ENCODE measurements at places on chromosomes 6 and 20.
A peak's percentile ranks its signal among the peaks of the same experiment; 100 is the strongest.

- DNase-seq = no peak
Measured at GRCh38 chr6:157229713-157230112, 93.6 kb downstream of the TMEM242 start.

DNA sequence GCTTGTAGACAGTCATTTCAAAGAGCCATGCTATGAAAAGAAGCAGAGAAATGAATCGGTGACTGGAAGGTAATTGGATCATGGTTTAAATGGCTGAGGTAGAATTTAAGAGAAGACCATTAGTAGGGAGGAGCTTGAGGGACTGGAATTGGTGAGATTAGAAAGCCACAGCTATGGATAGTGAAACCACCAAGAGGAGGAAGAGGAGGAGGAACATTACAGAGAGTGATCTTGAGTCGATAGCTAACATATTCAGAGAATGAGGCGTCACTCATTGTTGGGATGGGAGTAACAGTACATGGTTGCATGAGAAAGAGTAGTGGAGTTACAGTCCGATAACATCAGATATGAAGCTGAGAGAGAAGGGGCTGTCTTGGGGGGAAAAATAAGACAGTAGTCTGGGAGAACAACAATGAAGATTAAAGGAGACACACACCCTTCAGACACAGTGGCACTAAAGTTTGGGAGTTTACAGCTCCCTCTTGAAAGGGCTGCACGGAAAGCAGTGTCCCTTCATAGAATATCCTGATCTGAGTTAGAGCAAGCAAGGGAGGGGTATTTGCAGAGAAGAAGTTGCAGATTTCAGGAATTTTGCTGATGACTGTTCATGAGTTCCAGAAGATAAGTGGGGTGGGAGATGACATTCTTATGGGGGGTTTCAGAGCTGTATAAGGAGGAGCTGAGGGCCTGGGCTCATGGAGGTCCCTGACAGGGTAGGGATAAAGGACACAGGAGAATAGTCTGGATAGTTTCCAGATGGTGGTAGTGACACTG is 15.1 kb upstream of the LAMP5 start:
- DNase-seq = no peak

GRCh38 chr20:41734506-41734945 is 116.3 kb upstream of the CHD6 start:
- DNase-seq = peak; percentile 10

DNA sequence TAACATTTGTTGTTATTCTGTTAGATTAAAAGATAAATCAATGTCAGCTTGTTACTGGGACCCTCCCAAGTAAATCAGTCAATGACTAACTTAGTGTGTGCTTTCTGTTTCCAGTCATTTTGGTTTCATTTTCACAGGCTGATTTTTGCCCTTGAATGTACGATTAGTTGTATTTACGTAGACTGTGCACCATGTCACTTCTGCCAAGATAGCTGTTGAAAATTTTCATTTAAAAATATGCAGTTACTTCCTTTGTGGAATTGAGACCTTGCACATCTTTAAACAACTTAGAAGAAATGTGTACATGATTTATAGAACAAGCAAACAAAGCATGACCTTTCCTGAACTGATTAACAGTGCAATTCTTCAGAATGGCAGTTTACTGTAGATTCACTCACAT is 944.8 kb upstream of the CITED2 start:
- DNase-seq = no peak

- DNase-seq = no peak
Measured at GRCh38 chr6:313917-314316, 21.6 kb downstream of the DUSP22 start.

GRCh38 chr6:107612762-107613415 is 123.0 kb downstream of the SOBP start:
- no peak for DNase-seq

DNA sequence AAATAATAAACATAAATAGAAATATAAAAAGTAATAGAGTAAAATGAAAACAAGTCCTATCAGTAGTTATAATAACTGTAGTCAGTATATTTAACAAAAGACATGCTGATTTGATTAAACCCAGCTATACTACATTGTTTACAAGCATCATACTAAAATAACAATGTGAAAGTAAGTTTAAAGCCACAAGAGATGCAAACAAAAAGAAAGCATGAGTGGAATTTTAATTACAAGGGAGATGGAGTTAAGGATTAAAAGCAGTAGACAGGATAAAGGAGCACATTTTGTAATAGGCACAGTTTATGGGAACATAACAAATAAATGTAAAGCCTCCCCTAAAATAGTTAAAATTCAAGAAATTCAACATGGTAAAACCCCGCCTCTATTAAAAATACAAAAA is 41.5 kb downstream of the SENP6 start:
- DNase-seq = no peak

GRCh38 chr20:48747840-48748414 is 79.9 kb downstream of the PREX1 start:
- DNase-seq = no peak

- no peak for DNase-seq
Measured at GRCh38 chr6:44564906-44565524, 177.5 kb downstream of the CDC5L start.

GRCh38 chr6:121506761-121507754 is 71.6 kb downstream of the GJA1 start:
- no peak for DNase-seq

GRCh38 chr6:38799529-38800184 is 84.5 kb downstream of the DNAH8 start:
- no peak for DNase-seq

DNA sequence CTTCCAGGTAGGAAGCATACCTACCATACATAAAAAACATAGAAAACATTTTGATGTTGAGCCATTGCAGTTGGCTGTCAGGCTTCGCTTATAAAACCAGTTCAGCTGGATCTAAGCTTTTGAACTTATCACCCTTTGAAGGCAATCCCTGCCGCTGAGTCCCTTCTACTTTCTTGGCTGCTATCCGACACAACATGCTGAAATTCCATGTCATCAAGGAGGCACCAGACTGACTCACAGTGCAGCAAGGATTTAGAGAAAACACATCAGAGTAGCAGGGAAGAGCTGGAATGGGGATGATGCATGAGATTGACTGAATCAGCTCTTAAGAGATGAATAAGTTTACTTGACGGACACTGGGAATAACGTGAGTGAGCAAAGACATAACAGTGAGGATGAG is 135.0 kb upstream of the MAN1A1 start:
- DNase-seq = no peak

DNA sequence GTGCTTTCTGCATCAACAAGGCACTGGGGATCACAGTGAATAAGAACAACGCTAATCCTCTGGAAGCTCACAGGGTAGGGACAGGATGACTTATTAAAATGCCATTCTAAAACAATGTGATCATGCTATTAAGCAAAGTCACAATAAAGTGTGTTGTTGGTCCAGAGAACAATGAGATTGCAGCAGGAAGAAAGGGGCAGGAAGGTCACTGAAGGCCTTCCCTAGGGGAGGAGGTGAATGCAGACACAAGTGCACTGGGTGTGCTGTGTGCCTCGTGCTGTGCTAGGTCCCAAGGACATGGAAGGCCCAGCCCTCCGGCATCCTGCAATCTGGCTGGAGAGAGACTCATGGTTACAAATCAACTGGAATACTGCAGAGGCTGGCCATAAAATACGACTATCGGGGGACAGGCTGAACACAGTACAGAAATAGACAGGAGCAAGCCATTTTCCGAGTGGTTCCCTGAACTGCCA is 55.7 kb downstream of the LYRM4 start:
- DNase-seq = no peak

- no peak for DNase-seq
Measured at GRCh38 chr6:38775870-38776269, 60.8 kb downstream of the DNAH8 start.

GRCh38 chr6:42293386-42293977 is 75.8 kb upstream of the MRPS10 start:
- DNase-seq = no peak

DNA sequence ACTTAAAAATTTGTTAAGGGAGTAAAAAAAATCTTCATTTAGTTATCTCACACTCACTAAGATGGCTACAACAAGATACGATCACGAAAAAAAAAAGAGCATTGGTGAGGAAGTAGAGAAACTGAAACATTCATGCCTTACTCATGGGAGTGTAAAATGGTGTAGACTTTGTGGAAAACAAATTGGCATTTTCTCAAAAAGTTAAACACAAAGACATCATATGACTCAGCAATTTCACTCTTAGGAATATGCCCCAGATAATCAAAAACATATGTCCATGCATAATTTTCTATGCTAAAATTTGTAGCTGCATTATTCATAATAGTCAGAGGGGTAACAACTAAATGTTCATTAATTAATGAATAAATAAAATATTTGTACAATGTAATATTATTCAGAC is 120.9 kb upstream of the IRAK1BP1 start:
- no peak for DNase-seq

DNA sequence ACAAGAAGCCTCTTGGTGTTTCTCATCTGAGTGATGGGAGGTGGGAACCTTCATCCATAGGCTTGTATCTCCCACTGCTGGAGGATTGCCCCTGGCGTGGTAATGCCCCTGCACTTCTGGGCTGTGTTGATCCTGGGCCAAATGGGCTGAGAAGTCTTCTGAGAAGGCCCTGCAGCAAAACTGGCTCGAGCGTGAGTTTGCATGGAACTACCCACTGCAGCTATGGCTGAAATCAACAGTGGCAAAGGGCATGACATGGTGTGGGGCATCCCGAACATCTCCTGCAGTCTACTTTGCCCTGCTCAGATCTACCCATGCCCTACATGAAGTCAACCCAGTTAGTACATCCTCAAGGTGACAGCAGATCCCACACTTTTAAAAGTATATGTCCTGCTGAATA is 130.6 kb downstream of the NRN1 start:
- no peak for DNase-seq

DNA sequence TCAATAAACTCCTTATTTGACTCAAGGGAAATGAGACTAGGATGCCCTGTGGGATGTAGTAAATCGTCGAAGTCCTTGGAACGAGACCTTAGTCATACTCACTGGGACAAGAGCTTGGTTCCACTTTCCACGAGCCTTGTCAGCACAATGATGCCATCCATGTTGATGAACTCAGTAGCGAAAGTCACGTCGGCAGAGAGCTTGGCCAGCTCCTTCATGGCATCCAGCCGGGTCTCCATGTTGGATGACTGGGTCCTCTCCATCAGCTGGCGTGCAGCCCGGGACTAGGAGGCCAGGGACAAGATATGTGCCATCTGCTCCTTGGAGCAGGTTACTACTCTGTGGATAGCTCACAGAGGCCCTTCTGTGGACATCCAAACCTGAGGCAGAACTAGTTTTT is 17.5 kb downstream of the ELMO2 start:
- DNase-seq = no peak

DNA sequence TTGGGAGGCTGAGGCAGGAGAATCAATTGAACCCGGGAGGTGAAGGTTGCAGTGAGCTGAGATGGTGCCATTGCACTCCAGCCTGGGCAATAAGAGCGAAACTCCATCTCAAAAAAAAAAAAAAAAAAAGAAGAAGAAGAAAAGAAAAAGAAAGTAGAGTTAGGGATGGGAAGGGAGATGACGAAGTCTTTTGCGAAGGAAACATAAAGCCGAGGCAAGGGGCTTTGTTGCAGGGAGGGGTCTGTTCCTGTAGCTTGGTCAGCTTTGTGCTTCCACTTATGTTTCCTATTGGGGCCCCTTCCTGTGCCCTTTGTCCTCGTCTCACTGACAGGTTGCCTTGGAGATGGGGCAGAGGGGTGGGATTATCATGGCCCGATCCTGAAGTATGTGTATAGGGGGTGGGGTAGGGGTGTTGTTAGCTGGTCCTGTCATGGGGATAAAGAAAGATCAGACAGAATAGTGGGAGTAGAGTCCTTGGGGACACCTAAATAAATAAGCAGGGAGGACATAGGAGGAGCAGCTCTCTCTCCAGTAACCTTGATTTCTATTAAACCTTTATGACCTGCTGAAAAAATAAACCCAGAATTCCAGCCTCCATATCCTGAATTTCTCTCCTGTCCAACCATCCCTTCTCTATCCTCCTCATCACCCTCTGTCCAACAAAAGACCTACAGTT is 1.1 kb upstream of the CLIC1 start:
- no peak for DNase-seq

GRCh38 chr6:73983367-73983766 is 287.4 kb downstream of the CD109 start:
- DNase-seq = no peak

GRCh38 chr6:53446151-53446550 is 97.4 kb upstream of the ELOVL5 start:
- DNase-seq = no peak

- DNase-seq = no peak
Measured at GRCh38 chr6:900716-901605, 208.0 kb upstream of the EXOC2 start.

DNA sequence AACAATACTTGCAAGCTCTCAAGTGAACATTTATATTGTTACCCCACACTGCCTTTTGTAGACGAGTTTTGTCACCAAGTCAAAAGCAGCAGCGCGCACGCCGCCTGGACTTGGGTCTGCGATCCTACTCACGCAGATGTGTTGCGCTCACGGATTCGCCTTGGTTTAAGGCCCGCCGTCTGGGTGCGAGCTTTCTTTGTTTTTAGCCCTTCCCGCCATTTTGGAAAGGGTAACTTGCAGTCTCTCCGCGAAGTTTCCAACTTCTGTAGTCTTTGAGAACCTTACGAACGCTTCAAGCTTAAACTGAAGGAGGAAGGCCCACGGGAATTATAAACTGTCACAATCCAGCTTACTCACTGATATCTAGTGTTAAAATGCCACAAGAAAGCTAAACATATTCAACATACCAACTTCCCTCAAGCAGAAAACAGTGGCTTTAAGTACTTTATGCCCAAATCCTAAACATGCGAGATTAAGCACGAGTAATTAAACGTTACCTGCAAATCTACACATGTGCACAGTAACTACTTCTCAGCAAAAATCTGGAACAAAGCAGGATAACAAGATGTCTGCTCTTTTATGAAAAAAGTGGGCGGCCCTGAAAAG is 80.4 kb upstream of the BTN3A2 start:
- no peak for DNase-seq

- peak; percentile 23 for DNase-seq
Measured at GRCh38 chr6:56359201-56359899, 112.0 kb upstream of the COL21A1 start.

DNA sequence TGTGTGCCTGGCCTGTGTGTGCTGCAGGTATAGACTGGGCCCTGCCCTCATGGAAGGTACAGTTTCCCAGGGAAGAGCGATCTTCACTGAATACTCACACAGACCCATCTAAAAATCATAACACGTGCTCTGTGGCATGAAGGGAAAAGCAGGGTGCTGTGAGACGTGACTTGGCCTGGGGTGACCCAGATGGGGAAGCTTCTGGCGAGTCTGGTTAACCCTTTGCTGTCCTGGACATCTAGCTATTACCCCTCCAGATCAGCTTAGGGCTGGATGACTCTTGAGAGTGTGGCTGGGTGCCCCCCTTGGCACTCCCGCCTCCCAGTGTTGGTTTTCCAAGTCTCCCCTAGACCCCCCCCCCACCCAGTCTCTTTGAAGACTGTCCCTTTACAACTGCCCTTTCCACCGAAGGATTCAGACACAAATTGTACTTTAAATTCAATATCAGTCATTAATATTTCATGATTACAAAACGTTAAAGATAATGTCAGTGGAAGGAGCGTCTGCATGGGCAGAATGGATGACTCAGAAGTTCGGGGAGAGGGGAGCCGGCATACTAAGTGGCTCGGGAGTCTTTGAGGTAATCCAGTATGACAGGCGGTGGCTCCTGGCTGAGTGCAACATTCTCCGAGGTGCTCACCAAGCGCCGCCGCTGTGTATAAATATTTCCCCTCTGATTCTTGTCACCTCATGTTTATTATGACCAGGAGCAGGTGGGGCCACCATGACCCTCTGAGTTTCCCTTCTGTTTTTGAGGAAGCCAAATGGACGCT is 77.3 kb downstream of the CD40 start:
- DNase-seq = no peak
